ENCODE measurements at places on chromosomes 7 and 10.

GRCh38 chr10:95793401-95794045 lies 37.6 kb downstream of the ENTPD1 start:
- no peak for DNase-seq

DNA sequence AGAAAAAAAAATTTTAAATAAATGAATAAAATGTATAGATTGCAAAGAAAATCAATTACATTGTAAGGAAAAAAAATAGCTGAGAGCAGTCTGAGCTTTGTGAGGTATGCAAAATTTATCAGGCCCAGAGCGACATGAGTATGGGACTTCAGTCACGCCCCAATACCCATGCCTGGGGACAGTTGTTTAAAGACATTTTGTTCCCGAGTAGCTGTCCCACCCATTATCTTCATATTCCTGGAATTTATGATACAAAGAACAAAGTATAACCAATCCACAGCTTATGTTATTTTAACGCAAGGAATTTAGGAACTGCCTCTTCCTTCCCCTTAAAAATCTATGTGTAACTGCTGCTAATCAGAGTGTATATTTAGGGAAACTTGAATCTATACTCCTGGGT lies 1.6 kb upstream of the PON2 start:
- DNase-seq: no peak

DNA sequence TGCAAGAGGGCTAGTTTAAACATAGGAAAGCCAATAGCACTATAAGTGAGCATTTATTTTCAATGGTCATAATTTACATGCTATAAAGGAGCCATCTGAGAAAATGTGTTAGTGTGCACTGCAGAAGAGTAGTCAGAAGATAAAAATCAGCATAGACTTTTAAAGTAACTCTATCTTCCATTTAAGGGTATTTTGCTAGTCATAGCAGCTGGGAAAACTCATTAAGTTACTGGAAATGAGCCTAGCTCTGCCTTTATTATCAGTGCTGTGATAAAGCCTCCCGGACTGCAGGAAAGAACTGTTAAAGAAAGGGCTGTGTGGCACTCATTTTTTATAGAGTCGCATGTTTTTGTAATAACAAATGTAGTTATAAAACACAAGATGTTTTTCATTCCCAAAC lies 825.8 kb upstream of the POM121L12 start:
- DNase-seq: no peak

DNA sequence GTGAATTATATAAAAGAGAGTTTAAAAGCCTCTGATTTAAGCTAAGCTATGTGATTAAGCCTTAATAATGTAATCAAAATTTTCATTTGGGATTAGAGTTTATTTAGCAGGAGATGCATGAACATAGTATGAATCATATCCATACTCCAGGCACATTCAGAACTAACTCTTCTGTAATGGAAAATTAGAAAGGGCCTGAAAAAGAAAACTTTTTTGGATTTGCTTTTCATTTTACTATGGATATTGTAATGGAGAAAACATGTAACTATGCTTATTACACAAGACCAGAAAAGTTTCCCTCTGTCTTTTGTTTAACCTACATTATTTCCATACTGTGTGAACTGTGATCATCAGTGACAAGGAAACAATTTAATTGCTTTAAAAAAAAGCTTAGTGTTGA lies 22.0 kb downstream of the TES start:
- DNase-seq: no peak

- no peak for DNase-seq
These were observed 166.6 kb upstream of the STEAP1 start for GRCh38 chr7:89987665-89988064.

DNA sequence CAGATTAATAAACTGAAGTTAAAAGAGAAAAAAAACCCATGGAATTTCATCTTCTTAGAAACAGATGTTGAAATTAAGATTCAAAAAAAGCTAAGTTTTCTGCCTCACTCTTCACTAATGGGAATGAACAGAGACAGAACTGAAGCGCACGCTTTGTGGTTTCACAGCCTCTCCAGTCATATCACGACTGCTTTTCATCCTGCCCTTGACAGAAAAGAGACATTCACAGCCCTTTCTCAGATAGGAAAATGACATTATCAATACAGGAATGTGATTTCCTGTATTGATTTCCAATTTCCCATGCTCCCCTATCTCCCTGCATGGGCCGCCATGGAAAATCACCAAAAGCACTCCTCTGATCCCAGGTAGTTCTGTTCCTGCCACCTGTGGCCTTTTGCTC lies 108.2 kb downstream of the PFKFB3 start:
- no peak for DNase-seq
